A673 (cell line): ENCODE measurements at places on chromosomes 5 and 9. TPM values are rescaled to one million over a fixed set of nuclear protein-coding genes. Genes with fewer than 3 reads are reported as not detected.

Gene TRIM36
- total RNA-seq, result 16.8 and 17.5 TPM in 2 replicates

Gene UAP1L1
- 11.2 and 13.0 TPM in 2 replicates for total RNA-seq

Gene ORM1
- total RNA-seq, result not detected in 2 replicates

Gene MARVELD2
- total RNA-seq, result 0.32 and 0.39 TPM in 2 replicates

Gene PHF24
- total RNA-seq, result 0.11 and 0.13 TPM in 2 replicates

Gene AQP3
- 0.37 and 0.43 TPM in 2 replicates for total RNA-seq

Gene TAS2R1
- total RNA-seq, result not detected in 2 replicates

Gene NR5A1
- not detected in 2 replicates for total RNA-seq
